ENCODE measurements at places on chromosomes 2 and 18. TPM values are rescaled to one million over a fixed set of nuclear protein-coding genes. Genes with fewer than 3 reads are reported as not detected.

GRCh38 chr2:220509096-220509757, 881.8 kb downstream of the SLC4A3 start:
- no peak for DNase-seq

DNA sequence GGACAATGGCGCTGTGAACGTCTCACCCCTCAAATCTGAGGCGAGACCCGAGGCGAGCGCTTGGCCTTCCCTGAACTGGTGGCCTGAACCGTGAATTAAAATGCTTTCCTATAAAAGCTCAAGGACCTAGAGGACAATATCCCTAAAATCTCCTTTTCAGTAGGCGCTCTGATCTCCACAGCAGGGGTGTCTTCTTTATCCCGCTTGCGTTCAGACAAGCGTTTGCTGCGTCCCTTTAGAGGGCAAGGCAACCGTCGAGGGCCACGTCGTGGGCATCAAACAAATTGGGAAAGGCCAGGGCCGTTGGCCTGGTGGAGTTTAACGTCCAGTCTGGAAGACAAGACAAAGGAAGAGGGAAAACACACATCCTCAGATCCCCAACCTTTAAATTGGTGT, 1.3 kb upstream of the RAX start:
- DNase-seq = no peak

GRCh38 chr18:60347526-60348045, 25.0 kb downstream of the MC4R start:
- no peak for DNase-seq

The MBOAT2 gene
- total RNA-seq = 6.6 TPM

The OBSL1 gene
- total RNA-seq = 8.9 TPM
